NCI-H1930 (cell line): ENCODE measurements at places on chromosomes 6 and 20.
A peak's percentile ranks its signal among the peaks of the same experiment; 100 is the strongest.

DNA sequence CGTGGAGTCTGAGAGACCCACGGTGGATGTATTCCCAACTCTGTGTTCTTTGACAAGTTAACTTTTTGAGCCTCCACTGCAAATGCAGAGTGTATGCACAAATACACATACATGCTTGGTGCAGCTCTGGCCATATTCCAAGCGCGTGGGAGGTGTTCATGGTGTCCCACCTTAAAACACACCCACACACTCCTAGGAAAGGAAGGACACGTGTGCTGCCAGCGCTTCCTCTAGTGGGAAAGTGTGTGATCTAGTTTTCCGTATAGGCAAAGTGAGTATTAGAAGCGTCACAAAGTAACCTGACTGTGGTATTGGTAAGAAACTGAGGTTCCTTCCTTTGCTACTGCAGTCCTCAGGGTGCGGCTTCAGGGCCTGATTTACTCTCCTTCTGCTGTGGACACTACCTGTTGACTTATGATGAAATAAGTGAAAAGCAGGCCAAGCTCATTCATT lies 36.0 kb upstream of the MPC1 start:
- no peak for DNase-seq

DNA sequence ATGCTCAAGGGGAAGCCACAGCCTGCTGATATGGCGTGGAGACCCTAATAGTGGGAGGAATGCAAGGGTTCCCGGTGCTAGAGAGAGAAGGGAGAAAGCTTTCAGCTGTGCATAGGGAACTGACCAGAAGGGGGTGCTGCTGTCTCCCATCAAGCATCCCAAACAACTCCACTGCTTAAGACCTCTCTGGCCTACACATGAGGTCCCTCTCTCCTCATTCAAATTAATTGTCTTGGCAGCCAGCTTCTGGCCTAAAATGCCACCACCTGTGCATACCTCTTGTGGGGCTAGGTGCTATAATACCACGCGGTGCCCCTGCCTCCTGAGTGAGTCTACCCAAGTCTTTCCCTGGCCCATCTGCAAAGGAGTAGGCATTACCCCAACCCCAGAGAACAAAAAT lies 14.5 kb downstream of the ADISSP start:
- DNase-seq: peak; percentile 28

DNA sequence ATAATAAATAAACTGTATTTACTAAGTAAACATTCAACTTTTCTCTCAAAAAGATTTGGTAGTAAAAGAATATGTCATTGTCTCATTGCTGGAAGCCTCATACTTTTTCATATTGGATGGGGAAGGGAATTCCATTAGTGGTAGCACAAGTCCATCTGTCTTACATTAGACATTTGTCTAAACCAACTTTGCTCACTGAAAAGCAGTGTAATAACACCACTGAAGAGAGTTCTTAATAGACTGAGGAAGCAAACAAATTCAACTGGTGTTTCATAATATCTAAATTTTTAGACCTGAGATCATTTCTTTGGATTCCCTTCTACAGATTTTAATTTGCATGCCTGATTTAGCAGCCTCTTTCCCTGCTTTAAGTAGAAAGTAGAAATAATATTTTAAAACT lies 62.7 kb downstream of the PLCB1 start:
- no peak for DNase-seq

GRCh38 chr6:145534989-145535388 lies 200.3 kb downstream of the EPM2A start:
- DNase-seq: peak; percentile 52

DNA sequence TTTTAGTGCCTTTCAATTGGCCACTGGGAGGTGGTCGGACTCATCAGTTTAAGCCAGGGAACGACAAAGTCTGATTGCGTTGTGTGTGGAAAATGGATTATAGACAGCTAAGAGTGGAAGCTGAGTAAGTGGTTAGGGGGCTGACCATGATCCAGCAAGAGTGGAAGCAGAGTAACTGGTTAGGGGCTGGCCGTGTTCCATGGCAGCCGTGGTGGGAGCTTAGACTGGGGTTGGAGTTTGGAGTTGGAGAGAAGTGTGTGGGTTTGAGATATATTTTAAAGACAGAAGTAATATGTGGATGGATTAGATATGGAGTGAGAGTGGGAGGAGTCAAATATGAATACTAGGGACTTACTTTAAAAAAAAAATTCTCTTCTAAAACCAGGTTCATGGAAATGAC lies 41.7 kb downstream of the LRRN4 start:
- DNase-seq: no peak

DNA sequence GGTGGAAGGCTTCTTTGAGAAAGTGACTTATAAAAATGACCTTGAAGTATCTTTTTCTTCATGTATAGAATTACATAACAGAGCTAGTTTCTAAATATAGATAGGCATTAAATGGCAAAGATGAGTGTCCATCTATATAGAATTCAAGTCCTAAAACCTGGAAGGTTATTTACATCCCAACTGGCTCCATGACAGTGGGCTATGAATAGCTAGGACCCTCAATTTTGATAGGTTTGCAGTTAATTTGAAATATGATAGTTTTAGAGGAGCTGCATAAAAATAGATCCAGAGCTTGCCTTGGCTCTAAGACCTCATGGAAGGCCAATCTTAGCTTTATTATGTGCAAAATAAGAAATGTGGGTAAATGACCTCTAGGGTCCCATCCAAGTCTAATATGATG lies 310.6 kb upstream of the CITED2 start:
- no peak for DNase-seq

GRCh38 chr6:138654715-138655634 lies 118.6 kb upstream of the CCDC28A start:
- DNase-seq: no peak

DNA sequence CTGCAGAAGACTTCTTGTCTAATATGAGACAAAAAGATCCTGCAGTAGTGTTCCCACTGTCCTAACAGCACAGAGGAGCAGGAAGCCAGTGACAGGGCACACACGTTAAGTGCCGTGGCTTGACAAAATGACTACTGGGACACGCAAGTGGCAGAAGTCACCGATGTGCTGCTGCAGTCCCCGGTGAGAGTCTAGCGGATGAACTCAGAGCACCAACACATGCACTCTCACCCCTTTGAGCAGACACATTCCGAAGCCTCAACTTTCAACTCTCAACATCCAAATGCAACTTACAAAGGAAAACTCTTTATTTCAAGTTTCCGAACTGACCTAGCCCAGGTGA lies 898 bp downstream of the LAMA4 start:
- DNase-seq: no peak

GRCh38 chr6:128204616-128205015 lies 303.8 kb upstream of the THEMIS start:
- DNase-seq: no peak

DNA sequence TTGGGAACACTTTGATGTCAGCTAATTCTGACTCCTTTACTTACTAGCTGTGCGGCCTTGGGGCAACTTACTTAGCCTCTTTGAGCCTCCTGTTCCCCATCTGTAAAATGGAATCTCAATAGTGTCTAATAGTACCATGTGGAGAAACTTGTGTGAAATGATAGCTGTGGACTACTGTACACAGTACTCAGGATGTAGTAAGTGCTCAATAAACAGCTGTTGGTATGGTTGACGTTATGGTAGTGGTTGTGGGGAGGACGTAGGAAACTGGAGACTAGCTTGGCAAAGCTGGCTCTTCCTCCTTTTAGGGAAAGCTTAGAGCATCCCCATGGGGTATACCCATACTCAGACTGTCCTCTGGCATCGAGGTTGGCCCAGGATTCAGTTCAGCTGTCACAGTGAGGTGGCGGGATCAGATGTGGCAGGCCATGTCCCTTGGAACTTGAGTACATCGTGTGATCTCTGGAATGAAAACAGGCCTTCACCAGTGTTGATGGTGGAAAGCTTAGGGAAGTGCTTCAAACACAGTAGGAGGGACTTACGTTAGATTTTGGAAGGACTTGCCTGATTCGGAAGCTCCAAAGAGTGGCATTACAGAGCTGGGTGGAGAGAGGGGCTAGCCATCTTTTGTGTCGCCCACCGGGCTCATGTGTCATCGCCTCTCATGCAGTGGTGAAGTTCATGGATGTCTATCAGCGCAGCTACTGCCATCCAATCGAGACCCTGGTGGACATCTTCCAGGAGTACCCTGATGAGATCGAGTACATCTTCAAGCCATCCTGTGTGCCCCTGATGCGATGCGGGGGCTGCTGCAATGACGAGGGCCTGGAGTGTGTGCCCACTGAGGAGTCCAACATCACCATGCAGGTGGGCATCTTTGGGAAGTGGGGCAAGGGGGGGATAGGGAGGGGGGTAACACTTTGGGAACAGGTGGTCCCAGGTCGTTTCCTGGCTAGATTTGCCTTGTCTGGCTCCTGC lies 7.1 kb downstream of the VEGFA start:
- DNase-seq: no peak

DNA sequence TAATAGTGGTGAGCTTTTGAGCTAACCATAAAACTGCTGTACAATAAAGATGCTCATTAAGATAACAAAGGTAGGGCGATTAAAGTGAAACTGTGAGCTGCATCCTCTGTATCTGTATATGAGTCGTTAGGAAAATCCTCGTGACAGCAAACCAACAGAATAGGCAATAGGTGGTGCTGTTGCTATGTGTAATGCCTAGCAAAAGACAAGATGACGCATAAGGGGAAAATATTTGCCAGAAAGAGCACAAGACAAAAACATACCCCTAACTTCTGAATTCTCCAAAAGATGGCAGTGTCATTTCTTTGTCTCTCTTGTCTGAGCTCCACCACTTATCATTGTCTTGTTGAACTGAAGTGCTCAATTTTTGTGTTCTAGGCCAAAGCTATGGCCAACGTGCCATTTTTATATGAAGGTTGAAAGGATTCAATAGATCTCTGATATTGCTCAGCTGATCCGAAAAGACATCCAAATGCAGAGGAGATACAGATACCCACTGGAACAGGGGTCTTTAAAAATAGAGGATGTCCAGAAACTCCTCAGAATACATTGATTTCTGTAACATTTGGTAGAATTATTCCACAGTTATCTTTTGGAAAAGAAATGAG lies 56.3 kb upstream of the ANKEF1 start:
- DNase-seq: peak; percentile 54

GRCh38 chr6:48183178-48183577 lies 72.2 kb upstream of the PTCHD4 start:
- DNase-seq: no peak

GRCh38 chr6:64081453-64081852 lies 445.9 kb downstream of the PHF3 start:
- no peak for DNase-seq

DNA sequence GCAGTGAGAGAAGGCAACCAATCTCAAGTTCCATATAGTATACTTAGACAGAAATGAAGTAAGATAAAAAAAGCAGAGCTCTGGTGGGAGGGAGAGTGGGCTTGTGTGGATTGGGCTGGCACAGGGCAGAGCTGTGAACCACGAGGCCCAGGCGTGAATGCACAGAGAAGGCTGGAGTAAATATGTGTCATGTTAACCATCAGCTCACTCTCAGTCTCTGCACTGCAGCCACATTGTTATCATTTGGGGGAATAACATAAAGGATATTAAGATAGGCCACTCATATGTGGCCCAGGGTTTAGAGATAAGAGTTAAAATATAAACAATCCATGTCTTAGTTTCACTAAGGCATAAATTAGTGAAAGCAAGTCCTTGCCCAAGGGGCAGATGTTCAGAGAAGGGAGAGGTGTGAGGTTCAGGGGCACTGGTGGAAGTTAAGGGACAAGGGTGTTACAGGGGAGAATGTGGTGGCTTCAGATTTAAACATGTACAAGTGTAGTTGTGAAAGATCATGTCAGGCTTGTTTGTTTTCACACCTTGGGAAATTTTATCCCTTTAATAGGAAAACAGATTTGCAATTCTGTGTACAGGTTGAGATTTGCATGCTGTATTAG lies 14.4 kb downstream of the GMPR start:
- DNase-seq: no peak

DNA sequence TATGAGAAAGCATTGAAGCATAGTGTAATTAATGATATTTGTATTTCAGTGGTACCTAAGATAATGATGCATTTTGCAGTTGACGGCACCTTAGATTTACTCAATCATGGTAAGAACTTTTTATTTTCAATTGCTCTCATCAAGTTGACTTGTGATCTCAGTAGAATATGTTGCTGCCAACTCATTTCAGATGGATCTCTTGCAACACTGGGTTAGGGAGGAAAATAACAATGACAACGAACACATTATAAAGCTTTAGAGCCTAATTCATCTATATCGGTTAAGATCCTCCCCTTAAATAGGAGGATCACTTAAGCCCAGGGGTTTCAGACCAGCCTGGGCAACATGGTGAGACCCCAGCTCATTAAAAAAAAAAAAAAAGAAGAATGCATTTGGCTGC lies 18.0 kb upstream of the TBC1D22B start:
- DNase-seq: no peak

DNA sequence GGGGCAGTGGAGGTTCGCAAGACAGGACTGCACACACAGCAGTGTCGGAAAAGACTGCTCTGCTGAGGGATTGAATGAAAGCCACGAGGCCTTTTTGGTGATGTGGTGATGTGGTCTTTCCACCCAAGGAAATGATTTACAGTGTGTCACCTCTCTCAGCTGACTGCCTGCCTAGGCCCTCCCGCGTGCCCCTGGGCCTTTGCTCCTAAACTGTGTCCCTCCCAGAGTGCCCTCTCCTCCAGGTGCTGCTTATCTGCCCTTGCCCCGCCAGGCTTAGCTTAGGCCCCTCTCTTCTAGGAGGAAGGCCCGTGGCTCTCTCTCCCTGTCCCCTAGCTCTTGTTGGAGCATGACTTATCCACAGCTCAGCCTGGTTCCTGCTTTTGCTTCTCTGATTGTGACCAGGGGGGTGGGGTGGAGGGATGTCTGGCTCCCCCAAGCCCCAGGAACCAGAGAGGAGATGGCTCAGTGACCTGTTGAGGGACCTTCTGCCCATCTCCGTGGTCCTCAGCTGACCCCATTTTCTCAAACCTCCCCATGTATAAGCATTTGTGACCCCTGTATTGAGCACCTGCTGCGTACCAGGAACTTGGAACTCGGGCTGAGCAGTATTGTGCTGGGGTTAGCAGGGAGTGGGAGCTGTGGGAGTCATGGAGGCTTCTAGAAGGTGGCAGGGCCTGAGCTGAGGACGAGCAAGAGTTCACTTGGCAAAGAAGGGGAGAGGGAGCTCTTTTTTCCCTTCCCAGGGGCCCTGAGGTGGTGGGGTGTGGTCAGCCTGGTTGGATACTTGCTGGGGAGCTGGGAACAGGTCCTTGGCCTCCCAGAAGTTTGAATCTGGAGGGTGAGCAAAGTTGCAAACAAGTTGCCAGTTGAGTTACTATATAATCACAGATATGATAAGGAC lies 2.2 kb downstream of the SRC start:
- no peak for DNase-seq

- no peak for DNase-seq
Measured at GRCh38 chr6:360764-361373, 30.7 kb upstream of the IRF4 start.

- DNase-seq: no peak
Measured at GRCh38 chr6:105616521-105616920, 213.6 kb upstream of the PREP start.
